Heart right ventricle (tissue), 16 donors: ENCODE measurements at places on chromosomes 16 and 17. TPM values are rescaled to one million over a fixed set of nuclear protein-coding genes. Genes with fewer than 3 reads are reported as not detected.

IL34 gene
- 2.7 TPM for polyA plus RNA-seq

GRCh38 chr17:7417056-7417655, 3.0 kb upstream of the SPEM1 start:
- DNase-seq, result no peak

DNA sequence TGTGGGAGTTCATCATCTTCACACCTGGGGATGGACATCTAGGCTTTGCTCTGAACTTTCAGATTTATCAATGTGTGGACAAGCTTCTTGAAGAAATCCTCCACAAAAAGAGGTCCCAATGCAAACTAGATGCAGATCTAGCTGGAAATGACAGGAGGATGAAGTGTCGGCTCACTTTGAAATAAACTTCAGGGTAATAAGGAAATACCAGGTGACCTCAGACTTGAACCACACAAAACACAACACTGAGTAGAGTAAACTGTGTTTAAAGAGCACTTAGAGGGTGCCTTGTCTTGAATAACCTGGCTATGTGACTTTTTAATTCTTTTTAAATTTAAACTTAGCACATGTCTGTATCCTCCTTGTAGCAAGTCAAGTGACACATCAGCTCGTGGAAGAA, 27.2 kb upstream of the TEKT3 start:
- no peak for DNase-seq

DNA sequence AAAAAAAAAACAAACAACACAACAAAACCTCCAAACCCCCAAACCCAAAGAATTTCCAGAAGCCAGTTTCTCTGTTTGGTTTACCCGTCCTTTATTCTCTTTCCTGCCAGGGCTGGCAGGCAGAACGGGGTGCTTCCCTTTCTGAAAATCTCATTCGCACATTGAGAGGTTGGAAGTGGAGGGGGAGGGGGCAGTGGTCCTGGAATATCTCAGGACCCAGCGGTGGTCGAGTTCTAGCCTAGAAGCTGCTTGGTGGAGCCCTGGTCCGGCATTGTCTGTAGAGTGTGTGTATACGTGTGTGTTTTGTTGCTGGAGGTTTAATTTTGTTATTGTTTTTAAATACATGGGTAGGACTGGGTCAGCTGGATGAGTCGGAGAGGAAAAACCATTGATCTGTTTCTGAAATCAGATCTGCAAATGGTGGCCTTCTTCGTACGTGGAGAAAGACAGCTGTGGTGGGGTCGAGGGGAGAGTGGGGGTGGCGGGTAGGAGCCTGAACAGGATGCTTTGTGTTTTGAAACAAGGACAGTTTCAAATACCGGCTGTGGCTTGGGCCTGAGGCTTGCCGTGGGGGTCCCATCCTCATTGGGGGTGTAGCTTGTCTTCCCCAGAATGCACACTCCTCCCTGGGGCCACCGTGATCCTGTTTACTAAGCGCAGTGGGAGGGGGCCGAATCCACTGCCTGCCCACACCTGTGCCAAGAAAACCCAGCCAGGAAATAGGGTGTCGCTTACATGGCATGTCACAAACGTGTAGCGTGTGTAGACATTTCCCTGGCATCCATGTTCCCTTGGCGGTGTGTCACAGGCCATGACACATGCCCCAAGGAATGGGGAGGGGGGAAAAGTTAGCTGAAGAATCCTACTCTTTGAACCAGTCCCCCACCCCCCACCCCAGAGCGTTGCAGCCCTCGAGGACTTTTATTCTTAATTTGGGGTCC, 1.6 kb downstream of the CMIP start:
- DNase-seq, result no peak

NPIPA5 gene
- polyA plus RNA-seq, result 1.7 TPM

KRTAP1-1 gene
- not detected for polyA plus RNA-seq

DNA sequence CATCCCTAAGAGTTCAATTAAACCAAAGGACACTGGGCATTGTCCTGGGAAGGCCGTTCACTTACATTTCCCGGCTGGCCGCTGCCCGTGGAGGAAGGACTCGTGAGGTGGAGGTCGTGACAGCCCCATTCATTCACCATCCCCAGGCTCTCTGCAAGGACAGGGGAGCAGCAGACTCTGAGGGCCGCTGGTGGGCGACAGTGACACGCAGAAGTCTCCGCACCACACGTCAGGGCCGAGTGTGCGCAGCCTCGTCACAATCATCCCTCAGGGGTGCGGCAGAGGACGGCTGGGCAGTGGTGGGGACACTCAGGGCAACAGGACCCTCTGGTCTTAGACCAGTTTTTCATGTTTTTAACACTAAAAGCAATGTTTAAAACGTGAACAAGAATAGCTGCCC, 21.7 kb downstream of the UNKL start:
- no peak for DNase-seq

C17orf67 gene
- polyA plus RNA-seq, result 0.25 TPM

DNA sequence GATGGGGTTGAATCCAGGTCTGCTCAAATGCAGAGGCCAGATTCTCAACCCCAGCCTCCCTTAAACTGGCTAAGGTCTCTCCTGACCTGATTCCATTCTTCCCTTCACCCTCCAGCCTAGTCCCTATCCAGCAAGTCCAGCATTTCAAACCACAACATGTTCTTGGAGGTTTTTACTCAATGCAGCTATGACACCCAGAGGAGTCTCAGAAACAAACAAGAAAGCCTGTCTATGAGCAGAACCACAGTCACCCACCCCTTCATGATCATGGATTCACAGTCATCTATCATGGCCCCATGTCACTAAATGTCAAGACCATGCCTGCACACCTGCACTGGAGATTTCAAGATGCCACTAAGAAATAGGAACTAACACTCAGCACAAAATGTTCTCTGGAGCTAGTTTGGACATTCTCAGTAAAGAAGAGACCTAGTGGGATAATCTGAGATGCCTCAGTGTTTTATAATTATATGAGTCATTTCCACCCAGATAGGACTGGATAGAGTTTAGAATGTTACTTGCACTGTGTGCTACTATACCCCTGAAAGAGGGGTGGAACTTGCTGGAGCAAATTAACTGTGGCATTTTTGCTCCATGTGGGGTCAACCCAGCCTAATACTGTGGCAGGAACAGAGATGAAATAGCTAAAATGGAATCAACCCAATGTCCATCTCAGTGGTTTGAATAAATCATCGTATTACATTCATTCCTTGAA, 9.5 kb upstream of the METTL22 start:
- no peak for DNase-seq

GRCh38 chr16:27965801-27966200, 97.7 kb downstream of the GSG1L start:
- no peak for DNase-seq

- no peak for DNase-seq
Observed at GRCh38 chr17:48441231-48441711, 11.3 kb upstream of the SKAP1 start.

MT1G gene
- 3.6 TPM for polyA plus RNA-seq

DNA sequence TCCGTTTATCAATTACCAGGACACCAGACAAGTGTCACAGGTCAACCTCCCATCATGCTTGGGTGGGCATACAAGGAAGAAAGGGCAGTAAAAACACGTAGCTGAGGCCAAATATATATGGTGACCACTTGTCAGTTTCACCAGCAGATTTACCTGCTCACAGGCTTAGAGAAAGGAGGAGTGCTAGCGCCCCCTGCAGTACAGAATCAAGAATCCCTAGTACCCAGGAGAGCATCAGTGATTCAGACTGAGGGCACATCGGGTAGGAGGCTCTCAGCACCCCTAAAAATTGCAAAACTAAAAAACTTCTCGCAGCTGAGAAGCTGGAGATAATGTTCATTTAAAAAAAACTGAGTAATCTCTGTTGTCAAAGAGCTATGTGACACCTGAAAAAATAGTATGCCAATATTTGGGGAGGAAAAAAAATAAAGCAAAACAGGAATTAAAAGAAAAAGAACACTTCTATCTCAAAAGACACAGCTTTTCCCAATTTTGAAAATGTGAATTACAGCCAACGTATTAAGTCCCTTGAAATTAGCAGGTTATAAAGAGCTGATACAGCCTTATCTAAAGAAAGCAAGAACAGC, 21.2 kb upstream of the MON1B start:
- DNase-seq, result no peak

DNA sequence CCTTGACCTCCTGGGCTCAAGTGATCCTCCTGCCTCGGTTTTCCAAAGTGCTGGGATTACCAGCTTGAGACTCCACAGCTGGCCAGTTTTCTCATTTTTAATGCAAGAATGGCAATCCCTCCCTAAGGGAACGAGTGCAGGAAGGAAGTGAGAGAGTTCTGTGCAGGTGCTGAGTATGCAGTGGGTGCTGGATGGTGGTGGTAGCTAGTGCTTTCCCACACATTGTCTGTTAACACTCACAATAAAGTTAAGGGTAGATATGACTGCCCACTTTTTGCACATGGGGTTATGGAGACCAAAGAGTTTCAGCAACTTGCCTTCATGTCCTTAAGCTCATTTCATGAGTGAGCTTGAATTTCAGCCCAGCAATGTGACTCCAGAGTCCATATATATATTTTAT, 18.5 kb downstream of the RGS9 start:
- no peak for DNase-seq

NXPH3 gene
- polyA plus RNA-seq, result 2.3 TPM

LHX1 gene
- not detected for polyA plus RNA-seq

ELOB gene
- 1,196 TPM for polyA plus RNA-seq

ABCC12 gene
- polyA plus RNA-seq, result 0.01 TPM

DNA sequence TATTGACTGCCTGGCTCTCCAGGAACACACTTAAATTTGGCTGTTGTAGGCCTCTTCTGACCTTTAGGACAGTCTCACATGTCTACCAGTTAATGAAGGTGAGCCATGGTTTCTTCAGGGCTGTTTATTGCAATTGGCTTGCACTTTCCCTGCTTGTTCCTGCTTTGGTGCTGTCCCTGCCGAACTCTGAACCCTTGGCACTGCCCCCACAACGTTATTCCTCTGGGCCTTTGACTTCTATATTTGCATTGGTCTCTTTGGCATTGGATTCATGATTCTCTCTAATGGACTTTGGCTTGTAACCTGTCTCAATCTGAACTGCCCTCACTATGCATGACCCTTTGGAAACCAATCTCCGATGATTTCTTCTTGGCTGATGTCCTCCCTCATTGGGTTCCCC, 299.4 kb downstream of the UTP18 start:
- DNase-seq, result no peak

ACSM2B gene
- polyA plus RNA-seq, result 0.01 TPM

GRCh38 chr17:63610854-63611253, 10.2 kb downstream of the TACO1 start:
- DNase-seq, result no peak

DNA sequence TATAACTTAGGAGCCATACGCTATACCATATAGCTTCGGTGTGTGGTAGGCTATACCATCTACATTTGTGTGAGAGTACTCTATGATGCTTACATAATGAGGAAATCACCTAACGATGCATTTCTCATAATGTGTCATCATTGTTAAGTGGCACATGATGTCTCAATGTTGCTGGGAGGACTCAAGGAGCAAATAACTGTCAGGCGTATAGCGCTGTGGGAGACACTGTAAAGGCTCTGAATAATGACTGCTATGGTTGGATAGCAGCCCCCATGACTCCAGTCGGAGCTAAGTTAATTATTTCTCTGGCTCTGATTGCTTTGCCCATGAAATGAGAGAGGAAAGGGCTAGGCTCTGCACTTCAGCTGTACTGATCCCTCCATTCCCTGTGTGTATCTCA, 197.2 kb downstream of the RGS9 start:
- no peak for DNase-seq

DNA sequence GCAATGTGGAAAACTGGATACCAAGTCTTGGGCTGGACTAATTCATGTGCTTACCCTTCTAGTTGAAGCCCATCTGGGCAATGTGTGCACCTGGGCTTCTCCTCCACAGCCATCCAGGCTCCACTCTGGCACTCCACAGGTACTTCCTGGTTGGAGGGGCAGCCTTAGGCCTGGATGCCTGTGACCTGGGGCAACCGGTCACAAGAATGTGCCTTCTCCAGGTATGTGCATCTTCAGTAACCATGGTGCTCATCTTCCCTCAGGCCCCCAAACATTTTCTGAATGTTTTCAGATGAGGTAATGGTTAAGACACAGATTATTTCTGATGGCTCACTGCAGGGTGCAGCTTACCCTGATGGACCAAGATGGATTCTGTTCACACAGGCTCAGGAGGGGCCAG, 11.1 kb downstream of the C16orf86 start:
- no peak for DNase-seq

- no peak for DNase-seq
Observed at GRCh38 chr17:67124450-67125148, 80.2 kb downstream of the CACNG1 start.

DNA sequence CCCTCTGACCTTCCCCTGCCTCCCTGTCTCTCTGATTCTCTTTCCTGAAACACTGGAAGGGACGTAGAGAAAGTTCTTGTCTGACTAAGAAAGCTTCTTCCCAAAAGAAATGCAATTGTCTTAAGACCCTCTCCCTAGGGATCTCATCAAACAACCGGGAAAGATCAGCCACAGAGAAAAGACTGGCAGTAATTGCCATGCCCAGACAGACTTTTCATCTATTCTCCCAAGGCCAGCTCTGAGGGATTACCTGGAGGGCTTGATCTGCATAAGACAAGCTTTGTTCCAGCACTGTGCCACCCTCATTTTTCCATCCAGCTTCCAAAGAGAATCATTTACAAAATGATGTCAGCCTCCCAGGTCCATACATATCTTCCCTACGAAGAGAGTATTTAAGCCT, 38.8 kb upstream of the HS3ST3A1 start:
- no peak for DNase-seq

GJC1 gene
- polyA plus RNA-seq, result 10.9 TPM

ABCC1 gene
- polyA plus RNA-seq, result 6.1 TPM

- no peak for DNase-seq
Observed at GRCh38 chr16:2063861-2064260, 16.1 kb downstream of the TSC2 start.

- DNase-seq, result no peak
Observed at GRCh38 chr17:60315650-60316049, 76.3 kb downstream of the USP32 start.

DNA sequence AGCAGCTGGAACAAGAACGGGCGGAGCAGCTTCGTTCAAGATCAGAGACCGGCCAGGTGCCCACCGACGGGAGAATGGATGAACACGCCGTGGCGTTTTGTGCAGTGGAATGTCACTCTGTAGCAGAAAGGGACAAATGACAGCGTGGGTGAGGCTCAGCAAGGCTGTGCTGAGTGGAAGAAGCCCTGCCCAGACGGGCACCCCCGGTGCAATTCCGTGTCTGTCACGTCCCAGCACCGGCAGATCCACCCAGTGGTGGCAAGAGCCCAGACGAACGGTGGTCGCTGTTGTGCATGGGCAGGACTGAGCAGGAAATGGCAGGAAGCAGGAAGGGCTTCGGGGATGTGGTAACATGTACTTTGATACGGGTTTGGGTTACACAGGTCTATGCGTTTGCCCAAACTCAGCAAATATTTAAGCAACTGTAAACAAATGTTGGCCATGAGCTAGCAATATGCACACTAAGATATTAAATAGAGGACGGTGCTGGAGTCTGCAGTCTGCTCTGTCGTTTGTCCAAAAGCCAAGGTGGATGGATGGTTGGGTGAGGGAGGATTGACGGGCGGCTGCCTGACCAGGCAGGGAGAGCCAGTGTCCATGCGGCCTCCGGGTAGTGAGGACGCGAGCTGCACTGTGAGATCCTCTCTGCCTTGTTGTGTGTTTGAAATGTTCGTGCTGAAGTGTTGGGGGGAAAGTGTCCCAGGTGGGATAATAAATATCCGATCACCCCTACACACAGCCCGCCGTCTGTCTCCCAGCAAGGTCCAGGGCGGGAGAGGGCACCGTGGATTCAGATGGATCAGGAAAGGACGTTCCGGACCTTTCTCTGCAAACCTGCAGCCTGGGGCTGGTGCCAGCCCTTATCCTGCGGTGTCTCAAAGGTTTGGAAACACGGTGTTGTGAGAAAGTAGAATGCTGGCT, 48.4 kb downstream of the COX4I1 start:
- DNase-seq, result no peak
